CD8-positive, alpha-beta T cell (primary cell): ENCODE measurements at places on chromosomes 3 and 15.

DNA sequence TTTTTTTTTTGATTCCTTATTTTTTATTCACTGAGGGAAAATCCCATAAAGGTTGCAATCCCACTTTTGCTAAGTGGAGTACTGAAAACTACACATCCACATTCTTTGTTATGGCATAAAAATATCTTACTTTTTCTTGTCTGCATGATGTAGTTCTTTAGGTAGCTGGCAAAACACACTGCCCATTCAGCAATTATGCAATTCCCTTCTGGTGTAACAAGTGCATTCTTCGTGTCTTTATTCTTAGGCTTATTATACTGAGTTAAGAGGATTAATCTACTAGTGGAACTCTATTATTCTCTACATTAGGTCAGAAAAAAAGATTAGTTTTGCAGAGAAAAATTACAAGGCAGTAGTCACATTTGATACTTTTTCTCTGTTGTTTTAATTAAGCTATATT lies 403.8 kb upstream of the GBE1 start:
- DNase-seq: no peak

- no peak for DNase-seq
These were observed 18.0 kb upstream of the ADGRG7 start for GRCh38 chr3:100591411-100591810.

DNA sequence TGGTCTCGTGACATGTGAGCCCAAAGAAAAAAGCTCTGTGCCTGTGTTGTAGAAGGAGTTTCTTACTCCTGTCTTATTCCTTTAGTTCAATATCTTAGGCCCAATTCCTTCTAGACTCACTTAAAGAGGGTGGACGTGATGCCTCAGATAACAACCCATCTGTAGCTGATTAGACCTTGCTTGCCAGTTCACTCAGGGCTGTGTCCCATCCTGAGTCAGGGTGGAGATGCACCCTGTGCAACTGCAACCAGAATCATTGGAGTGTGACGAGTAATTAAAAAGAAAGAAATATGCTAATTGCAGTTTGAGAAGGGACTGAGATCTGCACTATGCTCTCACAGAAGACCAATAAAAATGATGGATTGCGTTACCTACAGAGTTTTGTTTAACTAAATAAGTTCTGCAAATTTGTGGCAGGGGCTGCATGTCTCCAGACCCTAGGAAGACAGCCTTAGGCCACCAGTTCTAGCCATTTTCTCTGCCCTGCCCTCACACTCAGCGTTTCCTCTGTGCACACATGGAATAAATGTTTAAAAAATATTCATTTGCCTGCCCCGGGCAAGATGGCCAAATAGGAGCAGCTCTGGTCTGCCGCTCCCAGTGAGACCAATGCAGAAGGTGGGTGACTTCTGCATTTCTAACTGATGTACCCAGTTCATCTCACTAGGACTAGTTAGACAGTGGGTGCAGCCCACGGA lies 83.0 kb downstream of the MOBP start:
- DNase-seq: no peak

- no peak for DNase-seq
These were observed 41.9 kb upstream of the SPESP1 start for GRCh38 chr15:68888419-68888818.

DNA sequence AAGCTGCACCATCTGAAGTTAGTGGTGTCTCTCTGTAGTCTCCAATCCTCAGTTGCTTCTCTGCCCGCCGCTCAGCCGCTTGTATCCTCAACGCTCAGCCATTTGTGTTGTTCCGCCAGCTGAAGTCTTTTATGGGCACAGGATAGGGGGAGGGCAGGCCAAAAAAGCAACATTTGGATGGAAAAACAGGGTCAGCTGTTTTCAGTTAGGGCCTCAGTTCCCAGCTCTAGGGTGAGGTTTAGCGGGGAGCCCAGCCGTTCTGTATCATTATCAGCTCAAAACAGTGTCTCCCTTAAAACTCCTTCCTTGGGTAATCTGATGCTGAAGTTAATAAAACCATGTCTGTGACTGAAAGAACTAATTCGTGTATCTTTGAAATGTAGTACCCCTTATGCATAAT lies 329.5 kb upstream of the AZI2 start:
- DNase-seq: no peak

- DNase-seq: no peak
These were observed 124.9 kb downstream of the IGSF11 start for GRCh38 chr3:118909763-118910162.

- DNase-seq: no peak
These were observed 40.9 kb downstream of the C2CD4A start for GRCh38 chr15:62107571-62108121.
